Activated T-cell treated with anti-CD3 and anti-CD28 coated beads for 4 hours (primary cell): ENCODE measurements at places on chromosomes 6 and 20.

DNA sequence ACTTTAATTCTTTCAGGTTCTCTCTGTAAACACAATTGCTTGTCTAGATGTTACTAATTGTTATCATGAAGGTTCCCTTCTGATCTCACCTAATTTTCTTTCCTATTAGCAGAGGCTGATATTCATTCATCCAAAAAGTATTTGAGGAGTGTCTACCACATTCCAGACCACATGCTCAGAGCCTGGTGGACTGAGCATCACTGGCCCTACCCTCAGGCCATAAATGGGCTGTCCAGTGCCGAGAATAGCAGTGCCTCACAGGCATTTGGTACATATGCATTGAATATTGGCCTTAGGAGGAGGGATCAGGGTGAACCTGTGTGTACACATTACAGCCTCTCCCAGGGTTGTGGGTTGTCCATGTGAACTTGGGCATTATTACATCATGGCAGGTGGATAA is 40.4 kb upstream of the PRELID3B start:
- no peak for DNase-seq

DNA sequence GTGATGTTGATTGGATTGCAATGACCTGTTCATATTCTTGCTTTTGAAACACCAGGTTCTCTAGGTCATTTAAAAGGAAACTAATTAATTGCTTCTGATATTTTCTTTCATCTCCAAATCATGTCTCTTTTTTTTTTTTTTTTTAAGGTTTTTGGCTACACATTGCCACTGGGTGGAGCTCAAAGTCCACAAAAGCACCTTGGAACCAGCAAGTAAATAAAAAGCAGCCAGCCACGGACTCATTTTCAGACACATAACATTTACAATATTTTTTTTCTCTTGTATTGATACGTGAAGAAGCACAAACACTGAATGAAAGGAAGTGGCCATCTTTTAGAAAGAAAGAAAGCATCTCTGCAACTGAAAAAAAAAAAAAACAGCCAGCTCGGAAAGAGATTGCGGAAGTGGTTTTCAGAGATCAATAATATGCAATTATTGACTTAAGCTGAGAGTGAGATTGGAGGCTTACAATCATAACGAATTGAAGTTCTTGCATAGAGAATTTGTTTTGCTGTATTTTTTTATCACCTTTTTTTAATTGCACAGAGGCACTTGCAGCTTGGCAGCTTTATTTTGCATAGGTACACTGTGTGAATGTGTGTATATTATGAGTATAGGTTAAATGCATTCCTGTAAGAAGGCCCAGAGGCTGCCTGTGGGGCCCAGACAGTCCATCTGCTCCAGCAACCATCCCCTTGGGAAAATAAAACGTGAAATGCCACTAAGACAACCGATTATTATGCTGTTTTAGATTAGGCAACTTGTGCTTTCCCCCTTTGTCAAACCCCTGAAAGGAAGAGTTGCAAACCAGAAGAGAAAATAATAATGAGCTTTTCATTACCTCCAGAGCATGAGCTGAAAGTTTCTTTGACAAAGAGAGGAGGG is 28.2 kb downstream of the CGA start:
- DNase-seq, result no peak

DNA sequence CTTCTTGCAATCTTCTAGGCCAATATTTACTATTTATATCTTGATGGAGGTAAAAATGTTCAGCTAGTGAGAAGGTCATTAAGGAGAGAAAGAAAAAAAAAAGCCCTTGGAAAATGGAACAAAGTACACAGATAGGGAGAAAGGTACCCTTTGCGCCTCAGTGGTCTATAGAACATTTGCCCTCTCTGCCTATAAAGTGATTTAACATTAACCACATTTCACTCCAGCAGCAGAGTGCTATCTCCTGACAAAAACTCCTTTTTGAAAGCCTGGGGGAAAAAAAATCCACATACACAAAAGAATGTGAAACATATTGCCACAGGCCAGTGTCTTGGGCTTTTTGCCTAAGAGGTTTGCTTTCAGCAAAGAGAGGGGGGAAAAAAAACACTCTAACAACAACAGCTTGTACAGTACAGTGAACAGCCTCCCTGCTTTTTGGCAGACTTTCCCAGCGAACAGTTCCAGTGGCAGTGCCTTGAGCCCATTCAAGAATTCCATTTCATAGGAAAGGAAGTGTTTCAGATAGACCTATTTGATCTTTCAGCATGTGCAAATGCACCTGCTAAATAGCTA is 695 bp downstream of the ARHGAP18 start:
- DNase-seq, result no peak

DNA sequence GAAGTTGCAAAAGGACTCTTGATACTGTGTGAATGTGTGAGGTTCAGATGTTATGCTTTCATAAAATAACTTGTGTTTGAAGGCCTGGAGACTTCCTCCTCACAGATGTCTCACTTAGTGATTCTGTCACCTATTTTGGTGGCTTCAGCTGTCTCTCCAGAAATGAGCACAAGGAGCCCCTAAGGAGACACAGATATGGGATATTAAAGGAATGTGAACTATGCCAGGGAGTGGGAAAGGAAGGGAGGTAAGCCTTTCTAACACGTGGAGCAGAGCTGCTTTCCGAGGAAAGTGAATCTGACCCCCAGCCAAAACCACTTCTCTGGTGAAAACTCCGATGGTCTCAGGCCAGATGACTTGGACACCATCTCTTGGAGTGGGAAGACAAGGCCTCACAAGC is 10.5 kb upstream of the FOXO3 start:
- DNase-seq, result no peak

DNA sequence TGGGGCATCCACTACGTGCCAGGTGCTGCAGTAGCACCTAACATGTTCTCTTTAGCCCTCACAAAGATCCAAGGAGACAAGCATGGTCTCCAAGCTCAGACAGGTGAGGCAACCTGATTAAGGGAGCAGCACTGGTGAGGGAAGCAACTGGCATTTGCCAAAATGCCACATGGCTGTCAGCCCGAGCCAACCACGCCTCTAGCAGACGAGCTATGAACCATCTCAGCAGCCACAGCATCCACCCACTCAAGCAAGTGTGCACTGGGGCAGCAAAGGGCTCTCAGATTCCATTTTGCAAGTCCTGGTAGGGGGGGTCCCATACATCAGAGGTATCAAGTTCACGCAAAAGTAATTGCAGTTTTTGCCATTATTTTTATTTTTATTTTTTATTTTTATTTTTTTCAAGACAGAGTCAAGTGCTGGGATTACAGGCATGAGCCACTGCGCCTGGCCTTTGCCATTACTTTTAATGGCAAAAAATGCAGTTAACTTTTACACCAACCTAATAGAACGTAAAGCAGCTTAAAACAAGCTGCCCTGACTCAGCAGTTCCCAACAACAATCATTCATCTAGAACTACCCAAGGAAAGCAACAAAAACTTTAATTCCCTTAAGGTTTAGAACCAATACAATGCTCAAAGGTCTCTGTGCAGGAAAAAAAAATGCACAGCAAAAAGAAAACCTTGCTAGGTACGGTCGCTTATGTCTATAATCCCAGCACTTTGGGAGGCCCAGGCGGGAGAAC is 36.3 kb upstream of the SPDEF start:
- DNase-seq, result no peak

GRCh38 chr6:10258341-10258740 is 156.5 kb downstream of the TFAP2A start:
- no peak for DNase-seq

DNA sequence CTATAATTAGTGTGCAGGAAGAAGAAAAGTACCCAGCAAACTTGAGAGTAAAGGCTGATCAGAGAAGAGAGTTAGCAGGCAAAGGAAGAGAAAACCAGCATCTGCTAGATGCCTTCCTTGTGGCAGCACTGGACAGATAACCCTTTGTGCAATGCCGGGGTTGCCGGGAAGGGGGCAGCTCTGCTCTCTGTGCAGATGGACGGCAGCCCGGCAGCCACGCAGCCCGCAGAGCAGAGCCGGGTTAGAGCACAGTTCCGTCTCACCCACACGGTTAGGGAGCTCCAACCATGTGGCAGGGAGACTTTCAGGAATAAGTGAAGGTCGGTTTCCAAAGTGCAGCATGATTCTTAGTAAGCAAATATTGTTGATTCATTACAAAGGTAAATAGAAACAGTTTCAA is 80.0 kb upstream of the RPS6KA2 start:
- DNase-seq, result no peak

DNA sequence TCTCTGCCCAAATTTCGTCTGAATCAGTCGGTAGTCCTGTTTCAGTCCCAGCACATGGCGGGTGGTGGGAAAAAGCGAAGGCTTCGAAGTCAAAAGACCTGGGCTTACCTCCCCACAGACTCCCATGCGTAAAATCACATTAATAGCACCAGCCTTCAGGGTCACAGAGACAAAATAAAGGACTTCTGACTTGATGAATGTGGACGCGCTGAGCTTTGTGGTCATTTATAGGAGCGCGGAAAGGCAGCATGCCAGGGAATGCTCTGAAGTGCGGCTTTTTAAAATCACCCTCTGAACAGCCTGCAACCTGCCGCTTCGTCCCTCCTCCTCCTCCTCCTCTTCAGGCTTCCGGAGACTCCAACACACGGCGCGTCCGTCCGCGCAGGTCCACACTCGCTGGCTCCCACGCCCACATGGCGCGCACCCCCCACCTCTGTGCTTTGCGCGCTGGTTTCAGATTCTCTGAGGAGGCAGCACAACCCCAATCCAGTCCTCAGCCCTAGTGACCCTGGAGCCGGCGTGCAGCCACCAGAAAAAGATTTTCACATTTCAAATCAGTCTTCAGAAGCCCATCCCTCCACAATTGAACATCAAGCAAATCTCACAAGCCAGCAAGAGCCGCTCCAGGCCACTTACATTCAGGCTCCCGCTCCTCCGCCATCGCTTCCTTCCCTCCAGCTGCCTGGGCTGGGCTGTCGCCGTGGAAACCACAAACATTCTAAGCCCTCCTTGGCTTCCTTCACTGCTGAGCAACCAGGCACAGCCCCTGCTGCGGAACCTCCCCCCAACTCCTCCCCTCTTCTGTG is at the start of gene C6orf118:
Gene C6orf118 (minus strand): TSS at position 680 of the 806 bp plus-strand sequence. CDS start 19 bp downstream, at position 661.
- no peak for DNase-seq

GRCh38 chr6:96794980-96795379 is 42.3 kb downstream of the GPR63 start:
- DNase-seq, result no peak

- DNase-seq, result no peak
Measured at GRCh38 chr6:156658966-156659821, 118.0 kb upstream of the ARID1B start.

DNA sequence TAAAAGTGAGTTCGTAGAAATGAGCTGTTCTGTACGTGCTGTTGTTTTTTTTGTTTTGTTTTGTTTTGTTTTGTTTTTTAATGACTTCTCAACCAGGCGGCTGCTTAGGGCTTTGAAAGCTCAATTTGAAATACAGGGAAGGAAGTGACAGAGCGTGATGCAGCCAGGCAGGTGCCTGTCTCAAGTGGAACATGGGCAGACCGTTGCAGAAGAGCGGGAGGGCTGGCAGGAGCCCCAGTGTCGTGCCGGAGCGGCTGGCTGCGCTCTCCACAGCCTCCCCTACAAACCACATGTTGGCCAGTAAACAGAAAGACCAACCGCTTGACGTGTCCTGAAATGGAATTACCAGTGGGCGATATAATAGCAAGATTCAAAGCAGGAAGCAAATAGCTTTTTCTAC is 164.9 kb upstream of the RREB1 start:
- DNase-seq, result no peak

DNA sequence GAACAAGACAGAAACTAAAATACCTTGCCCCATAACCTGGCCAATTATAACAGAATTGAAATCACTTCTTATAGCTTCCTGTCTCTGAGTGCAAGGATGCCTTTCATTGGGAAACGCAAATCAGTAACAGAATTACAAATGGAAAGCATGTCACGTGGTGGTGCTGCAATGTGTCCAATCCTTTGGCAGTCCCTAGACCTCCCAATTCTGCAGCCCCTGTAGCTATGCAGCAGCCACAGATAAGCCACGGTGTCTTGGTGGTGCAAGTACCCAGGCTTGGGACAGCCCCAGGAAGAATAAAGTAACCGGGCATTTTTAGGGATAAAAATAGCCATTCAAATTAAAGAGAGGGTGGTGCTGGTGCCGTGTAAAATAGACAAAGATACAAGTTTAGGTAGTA is 134.6 kb upstream of the CCN2 start:
- DNase-seq, result no peak
